Activated CD4-positive, alpha-beta T cell treated with anti-CD3 and anti-CD28 coated beads, Interleukin-2, amount 50 U/mL, for 24 hours (primary cell): ENCODE measurements at places on chromosomes 1 and 21.

DNA sequence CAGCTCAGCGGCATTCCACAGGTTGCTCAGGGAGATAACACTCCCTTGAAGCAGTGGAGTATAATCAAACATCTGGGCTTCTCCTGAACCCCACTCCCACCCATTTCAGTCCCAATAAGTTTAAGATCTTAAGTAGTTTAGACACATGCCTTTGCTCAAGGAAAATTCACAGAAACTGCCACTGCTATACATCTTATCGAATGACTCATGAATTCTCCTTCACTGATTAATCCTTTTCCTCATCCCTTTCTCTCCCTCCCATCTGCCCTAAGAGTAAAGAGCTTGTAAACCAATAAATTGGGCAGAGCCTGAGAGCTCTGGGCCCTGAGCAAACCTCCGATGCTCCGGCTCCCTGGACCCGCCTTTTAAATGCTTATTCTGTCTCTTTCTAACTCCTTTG is 10.2 kb downstream of the VN1R5 start:
- no peak for DNase-seq

DNA sequence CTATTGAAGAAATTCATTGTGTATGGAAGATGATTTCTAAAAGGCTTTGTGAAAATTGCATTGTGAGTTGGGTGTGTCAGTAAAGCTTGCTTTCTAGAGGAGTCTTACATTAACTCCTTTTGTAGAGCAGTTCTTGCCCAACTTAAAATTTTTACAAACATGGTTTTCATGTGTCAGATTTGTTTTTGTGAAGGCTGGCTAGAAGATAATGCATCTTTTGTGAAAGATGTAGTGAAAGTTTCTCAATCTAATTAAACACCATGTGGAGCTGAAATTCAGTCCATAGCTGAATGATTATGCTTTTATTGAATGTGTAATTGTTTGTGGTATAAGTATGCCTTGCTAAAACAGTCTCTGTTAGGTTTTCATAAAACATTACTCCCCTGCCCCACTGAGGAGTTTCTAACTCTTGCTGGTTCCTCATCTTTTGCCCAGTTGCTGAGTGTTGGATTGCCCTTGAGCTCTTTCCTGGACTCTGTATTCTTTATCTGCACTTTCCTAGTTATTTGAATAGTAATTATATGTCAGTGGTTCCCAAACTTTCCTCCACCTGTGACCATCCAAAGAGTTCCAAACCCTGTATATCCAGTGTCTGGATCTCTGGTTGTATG is 38.0 kb downstream of the KCTD3 start:
- no peak for DNase-seq

- DNase-seq: no peak
These were observed 996 bp downstream of the CNIH4 start for GRCh38 chr1:224357626-224358124.

DNA sequence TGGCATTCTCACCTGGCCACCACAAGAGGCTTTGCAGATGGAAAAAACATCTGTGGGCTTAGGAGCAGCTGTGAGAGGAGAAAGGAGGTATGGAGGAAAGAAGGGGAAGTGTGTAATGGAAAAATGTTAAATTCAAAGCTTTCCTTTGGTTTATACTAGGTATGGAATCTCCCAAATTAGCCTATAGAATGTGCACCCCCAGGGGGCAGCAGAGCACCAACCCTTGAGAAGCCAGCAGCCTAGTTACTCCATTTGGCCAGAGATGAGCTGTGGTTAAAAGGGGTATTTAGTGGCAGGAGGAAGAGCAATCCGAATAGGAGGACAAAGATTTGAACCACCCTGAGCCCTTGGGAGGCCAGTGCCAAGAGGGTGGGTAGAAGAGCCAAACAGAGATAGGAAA is 97.5 kb upstream of the CTTNBP2NL start:
- DNase-seq: no peak

- no peak for DNase-seq
These were observed 25.5 kb upstream of the CYP2J2 start for GRCh38 chr1:59952065-59952464.

DNA sequence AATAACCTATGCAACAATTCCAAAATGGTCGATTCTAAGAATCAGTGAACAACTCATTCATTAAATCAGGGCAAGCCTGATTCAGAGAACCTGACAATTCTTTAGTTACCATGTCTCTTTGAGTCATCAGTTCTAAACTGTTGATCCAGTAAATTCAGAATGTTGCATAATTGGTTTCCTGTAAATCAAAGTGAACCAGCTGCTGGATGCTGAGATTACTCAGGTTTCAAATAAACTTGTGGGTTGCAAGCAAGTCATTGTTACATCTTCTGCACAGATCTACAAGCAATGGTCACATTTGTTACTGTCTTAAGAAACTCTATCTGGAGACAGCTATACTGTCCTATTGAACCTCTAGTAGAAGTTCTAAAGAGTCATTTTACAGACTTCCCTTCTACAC is 16.5 kb downstream of the PLA2G2D start:
- no peak for DNase-seq

- no peak for DNase-seq
These were observed 9.3 kb upstream of the CNR2 start for GRCh38 chr1:23922321-23922943.

- no peak for DNase-seq
These were observed 83.0 kb downstream of the RYR2 start for GRCh38 chr1:237124856-237125462.

- DNase-seq: no peak
These were observed 223.1 kb downstream of the CAMTA1 start for GRCh38 chr1:7008331-7008730.

DNA sequence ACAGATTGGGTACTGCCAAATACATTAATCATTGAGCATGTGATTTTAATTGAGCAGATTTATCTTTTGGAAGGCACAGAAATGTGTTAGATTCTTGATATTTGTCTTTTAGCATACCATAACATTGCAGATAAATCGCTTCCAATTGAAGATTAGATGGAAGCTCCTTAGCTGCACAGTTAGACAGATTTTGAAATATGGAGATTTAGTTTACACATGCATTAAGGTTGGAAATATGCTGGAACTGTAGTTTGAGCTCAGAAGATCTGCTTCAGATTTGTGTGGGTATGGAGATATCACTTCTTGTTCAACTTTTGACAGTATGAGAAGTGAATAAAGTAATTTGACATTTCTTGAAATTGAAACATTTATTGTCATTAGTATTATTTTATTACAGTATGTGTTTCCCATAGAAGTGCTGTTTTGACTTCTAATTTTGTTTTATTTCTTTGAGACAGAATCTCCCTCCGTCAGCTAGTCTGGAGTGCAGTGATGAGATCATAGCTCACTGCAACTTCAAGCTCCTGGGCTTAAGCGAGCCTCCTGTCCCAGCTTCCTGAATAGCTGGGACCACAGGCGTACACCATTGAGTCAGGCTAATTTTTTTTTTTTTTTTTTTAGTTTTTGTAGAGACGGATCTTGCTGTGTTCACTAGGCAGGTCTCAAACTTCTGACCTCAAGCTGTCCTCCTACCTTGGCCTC is 29.1 kb downstream of the THRAP3 start:
- no peak for DNase-seq

GRCh38 chr1:110787328-110788071 is 85.4 kb upstream of the CD53 start:
- peak; percentile 24 for DNase-seq
